GM06990 (cell line): ENCODE measurements at places on chromosomes 16 and 17.

DNA sequence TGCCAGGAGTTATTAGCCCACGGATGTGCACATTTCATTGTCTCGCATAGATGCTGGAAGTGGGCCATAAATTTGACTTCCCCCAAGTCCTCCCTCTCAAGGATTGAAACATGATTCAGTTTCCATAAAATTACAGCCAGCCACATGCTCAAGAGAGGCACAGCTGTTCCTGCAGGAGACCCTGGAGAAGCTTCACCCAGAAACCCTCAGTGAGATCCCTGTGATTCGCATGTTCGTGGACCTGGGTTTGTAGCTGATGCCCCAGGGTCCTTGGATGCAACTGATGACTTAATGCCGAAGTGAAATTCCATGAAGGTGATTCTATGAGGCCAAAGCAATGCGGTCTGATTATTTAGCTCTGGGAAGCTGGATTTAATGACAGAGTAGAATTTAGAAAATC is 24.7 kb upstream of the AQP8 start:
- no peak for DNase-seq

- no peak for DNase-seq
These were observed 39.7 kb downstream of the NACA2 start for GRCh38 chr17:61551255-61551742.

DNA sequence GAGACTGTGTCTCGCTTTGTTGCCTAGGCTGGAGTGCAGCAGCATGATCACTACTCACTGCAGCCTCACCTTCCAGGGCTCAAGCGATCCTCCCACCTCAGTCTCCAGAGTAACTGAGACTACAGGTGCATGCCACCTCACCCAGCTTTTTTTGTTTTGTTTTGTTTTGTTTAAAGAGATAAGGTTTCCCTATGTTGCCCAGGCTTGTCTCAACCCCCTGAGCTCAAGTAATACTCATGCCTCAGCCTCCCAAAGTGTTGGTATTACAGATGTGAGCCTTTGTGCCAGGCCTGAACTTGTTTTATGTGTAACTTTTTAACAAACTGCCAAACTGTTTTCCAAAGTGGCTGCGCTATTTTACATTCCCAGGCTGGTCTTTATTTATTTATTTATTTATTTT is 41.8 kb upstream of the NUDT7 start:
- DNase-seq: no peak

GRCh38 chr17:5128905-5129535 is 13.2 kb downstream of the USP6 start:
- no peak for DNase-seq

GRCh38 chr17:45732926-45733505 is 51.1 kb upstream of the CRHR1 start:
- no peak for DNase-seq
